ENCODE measurements at places on chromosomes 3 and 15. TPM values are rescaled to one million over a fixed set of nuclear protein-coding genes. Genes with fewer than 3 reads are reported as not detected.

The PCLAF gene
- 3.2 TPM for total RNA-seq

DNA sequence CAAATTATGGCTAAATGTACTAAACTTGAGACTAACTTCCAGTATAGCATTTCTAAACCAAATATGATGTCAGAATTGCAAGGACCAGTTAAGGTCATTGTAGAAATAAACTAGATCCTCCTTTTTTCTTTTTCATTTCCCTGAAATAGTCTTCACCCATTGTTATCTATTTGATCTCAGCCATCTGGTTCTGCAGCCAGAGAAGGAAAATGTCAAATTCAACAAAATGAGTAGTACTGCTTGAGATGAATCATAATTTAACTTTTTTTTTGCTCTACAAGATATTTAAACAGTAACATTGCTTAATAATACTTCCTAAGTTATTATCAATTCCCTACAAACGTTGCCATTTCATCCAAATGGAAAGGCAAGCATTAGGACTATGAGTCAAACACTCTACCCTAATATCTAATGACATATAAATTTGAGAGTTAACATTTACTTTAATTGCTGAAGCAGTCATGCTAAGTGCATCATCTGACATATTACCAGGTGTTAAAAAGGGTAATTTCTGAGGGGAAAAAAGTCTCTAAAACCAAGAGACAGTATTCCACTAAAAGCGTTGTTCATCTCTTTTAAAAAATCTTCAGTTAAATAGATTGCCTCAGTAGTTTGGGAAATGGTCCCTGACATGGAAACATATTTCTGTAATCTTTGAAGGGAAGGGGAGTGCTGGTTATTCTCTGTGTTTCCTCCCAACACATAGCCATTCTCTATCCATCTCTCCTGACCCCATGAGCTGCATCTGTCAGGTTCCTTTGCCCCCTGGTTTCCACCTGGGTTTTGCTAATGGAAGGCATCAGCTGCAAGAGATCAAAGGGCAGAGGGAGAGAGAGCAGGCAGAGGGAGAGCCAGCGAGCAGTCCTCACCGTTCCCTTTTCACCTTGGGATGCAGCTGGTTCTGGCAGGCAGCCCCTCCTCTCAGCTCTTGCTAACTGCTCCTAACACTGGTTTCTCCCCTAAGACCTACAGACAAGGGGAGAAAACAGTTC, 138.5 kb downstream of the ARPP21 start:
- DNase-seq: no peak

GRCh38 chr3:17580901-17581300, 161.5 kb downstream of the TBC1D5 start:
- no peak for DNase-seq

DNA sequence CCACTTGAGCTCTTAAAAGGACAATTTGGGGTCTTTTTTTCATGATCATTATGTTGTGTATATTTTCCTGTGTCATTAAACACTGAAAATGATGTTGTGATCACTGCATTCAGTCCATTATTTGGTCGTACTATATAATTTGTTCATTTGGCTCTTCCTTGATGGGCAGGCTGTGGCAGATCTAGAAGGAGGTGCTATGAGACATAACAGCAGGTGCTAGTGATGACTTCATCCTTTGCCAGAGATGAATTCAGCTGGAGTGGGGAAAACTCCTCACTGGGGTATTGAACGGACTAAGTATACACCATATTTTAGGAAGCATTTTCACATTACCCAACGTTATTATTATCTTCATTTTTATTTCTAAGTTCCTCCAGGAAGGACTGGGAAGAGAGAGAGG, 12.0 kb downstream of the CMTM7 start:
- DNase-seq: peak; percentile 81

DNA sequence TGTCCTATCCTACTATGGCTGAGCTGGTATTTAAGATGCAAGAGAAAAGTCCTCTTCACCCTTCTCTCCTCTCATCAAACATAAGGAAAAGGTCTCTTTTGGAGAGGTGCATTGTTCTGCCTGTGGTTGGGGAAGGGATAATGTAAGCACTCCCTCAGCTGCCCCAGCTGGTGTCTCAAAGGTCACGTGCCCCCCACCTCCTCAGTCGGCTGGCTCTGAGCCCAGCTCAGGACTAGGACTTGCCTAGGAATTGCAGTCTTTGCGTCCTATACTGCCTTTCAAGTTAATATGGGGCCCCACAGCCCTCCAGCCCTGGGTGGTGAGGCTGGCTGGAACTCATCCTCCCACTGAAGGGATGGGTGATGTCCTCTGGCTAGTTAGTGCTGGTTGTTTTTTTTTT, 29.7 kb downstream of the OR4F15 start:
- no peak for DNase-seq

All from bronchial epithelial cell (primary cell).